ENCODE measurements at places on chromosomes 2 and 18.
A peak's percentile ranks its signal among the peaks of the same experiment; 100 is the strongest.

DNA sequence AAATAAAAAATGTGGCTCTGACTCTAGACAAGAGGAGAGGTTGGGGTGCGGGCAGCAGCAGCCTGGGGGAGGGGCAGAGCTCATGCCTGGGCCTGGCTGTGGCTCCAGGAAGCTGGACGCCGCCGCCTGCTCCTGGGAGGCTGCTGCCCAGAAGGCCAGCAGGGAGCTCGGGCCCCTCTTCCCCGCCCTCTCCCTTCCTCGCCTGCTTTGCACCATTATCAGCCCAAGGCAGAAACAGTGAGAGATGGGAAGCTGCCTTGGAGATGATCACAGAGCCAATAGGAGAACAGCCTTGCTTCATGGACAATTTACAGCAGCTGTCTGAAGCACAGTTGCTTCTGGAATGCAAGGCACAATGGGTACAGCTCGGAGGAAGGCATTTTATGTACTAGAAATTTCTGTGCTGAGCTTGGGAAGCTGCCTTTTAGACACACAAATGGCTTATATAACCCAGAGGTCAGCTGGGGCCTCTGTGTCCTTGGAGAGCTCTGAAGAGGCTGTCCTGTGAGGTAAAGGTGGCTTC, 55.3 kb upstream of the AFF3 start:
- no peak for DNase-seq

DNA sequence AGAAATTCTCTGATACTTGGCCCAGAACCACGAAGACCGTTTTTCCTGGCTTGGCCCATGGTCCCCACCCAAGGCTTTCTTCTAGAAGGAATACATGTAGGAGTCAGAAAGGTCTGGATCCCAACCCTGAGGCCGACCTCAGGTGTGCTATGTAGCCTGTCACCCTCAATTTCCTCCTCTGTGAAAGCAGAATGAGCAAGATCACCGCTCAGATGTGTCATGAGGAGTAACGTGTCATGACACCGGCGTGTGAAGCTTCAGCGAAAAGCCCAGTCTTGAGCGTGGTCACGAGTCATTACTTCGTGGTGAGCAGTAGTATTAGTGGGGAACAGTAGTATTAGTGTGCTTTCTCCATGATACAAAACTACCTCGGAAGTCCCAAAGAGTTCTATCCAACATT, 103.4 kb downstream of the ALPK2 start:
- DNase-seq: no peak

DNA sequence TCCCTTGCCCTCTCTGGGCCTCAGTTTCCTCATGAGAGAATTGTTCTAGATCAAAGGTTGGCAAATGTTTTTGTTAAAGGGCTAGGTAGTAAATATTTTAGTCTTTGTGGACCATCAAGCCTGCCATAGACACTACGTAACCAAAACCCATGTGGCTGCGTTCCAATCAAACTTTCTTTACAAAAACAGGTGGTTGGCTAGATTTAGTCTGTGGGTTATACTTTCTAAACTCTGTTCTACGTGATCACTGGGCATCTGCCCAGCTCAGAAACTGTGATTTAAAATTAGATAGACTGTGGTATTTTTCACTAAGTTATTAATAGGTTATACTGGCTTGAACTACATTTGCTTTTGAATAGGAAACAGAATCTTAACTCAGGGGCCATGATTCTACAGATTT, 149.8 kb upstream of the DCC start:
- DNase-seq: no peak

GRCh38 chr2:196376984-196377877, 205.9 kb upstream of the STK17B start:
- no peak for DNase-seq

- DNase-seq: peak; percentile 2
These were observed 422.1 kb downstream of the PARD3B start for GRCh38 chr2:204967199-204967960.

DNA sequence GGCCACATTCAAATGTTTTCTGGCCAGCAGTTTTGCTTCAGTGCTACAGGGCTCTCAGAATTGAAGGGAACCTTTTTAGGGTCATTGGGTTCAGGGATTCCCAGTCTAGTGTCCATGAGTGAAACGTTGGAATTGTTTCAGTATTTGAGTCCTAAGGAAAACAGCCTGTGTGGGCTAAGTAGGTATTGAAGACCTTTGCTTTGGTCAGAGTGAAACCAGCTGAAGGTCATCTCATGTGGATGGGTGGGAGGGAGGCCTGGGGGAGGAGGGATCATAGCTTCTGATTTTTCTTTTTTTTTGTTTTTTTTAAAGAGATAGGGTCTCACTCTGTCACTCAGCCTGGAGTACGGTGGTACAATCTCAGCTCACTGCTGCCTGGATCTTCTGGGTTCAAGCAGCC, 20.2 kb downstream of the B3GNT2 start:
- no peak for DNase-seq

Measured in activated CD8-positive, alpha-beta memory T cell treated with anti-CD3 and anti-CD28 coated beads for 1 hour (primary cell).